ENCODE measurements at places on chromosomes 3 and 15.

- no peak for DNase-seq
These were observed 309.8 kb upstream of the GRM7 start for GRCh38 chr3:6551165-6551564.

DNA sequence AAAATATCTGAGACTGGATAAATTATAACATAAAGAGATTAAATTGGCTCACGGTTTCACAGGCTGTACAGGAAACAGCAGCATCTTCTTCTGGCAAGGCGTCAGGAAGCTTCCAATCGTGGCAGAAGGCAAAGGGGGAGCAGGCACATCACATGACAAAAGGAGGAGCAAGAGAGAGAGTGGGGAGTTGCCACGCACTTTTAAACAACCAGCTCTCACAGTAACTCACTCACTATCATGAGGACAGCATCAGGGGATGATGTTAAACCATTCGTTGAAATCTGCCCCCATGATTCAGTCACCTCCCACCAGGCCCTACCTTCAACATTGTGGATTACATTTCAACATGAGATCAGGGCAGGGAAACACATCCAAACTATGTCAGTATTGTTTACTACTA, 114.5 kb upstream of the SPATA16 start:
- DNase-seq = no peak

DNA sequence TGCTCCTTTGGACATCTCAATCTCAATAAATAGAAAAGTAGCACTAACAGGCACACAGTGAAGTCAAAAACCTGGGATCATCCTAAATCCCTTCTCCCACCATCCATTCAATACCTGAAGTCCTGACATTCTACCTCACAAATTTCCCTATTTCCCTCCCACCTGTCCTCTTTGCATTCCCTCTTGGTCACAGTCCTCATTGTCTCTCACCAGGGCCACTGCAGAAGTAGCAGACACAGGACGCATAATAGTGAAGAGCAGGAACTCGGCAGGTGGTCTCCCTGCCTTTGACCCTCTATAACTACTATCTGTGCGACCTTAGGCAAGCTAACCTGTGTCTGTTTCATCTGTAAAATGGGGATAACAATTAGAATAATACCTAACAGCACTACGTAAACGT, 2.3 kb downstream of the THOC7 start:
- no peak for DNase-seq

GRCh38 chr3:176896640-176897039, 300.6 kb downstream of the TBL1XR1 start:
- DNase-seq = no peak

DNA sequence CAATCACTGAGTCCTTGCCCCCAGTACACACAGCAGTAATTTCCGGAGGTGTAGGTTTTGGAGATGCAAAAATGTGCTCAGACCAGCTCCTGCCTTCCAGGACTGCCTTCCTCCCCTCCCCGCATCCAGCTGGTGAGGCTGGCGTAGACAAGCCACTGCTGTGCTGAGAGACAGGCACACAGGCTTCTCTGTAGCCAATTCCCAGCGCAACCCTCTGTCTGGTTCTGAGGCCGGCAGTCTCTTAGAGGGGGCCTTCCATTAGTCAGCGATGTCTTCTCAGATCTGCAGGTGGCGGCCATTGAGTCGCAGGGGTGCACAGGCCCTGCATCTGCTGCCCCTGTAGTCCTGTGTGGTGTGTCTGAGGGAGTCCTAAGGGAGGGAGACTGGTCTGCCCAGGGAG, 114.4 kb downstream of the DNAJB8 start:
- no peak for DNase-seq

DNA sequence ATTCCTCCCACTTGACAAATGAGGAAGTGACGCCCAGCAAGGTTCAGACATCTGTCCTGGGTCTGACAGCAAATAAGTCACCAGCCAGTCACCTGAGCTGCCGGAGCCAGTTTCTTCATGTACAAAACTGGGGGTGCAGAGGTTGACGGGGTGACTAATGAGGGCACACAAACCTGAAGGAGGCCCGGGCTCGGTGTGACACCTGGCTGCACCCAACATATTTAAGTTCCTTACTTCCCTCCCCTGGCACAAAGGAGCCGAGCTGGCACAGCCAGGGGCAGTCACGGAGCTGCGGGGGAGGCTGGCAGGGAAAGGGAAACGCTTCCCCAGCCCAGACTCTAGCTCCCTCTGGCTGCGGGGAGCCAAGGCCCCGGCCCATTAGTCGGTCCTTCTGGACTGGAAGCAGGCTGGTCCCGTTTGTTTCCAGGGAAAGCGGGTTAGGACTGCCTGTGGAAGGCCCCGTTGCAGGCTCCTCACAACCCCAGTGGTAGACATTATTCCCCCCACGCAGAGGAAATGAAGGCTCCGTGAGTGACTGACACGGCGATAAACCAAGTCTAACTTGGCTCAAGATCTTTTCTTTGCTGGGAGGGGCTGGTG, 2.3 kb downstream of the FBXL22 start:
- DNase-seq = peak; percentile 68

- no peak for DNase-seq
These were observed 16.3 kb downstream of the SNAPC5 start for GRCh38 chr15:66481107-66481856.

DNA sequence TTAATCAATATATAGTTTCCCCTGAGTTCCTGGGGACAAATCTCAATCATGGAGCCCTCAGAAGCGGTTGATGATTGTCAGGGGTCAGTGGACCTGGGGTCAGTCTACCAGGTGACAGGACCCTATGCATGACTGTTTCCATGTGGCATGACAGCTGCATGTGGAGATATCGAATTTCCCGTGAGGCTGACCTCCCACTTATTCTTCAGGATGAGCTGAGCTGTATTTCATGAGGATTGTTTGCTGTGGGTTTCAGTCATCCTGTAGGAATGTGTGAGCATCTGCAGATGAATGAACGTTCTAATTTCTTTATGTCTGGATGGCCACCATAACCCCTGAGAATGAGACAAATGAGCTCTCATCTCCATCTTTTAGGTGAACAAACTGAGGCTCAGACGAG, 93.0 kb upstream of the HES1 start:
- DNase-seq = no peak

GRCh38 chr15:74215958-74216357, 13.4 kb upstream of the STRA6 start:
- no peak for DNase-seq

DNA sequence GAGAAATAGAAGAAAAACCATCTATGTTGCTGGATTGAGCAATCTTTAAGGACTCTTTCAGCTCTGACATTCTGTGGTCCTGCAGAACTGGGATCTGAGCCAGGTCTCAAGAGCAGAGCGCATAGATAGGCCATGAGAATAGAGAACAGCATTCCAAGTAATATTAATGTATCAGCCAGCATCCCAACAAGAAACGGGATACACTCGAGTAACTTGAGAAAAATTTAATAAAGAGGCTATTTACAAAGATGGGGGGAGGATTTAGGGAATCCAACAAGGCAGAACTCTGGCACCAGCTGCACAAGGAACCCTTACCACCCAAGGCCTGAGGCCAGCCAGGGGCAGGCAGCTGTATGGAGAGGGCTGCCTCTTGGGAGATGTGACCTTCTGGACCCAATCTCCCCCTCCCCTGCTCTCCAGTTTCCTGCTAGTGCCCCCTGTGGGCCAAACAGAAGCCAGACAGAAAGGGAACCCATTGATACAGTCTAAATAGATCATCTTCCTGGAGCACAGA, 8.2 kb downstream of the TMOD2 start:
- peak; percentile 33 for DNase-seq
